Activated CD4-positive, alpha-beta T cell treated with anti-CD3 and anti-CD28 coated beads for 36 hours (primary cell): ENCODE measurements at places on chromosomes 1 and 21. TPM values are rescaled to one million over a fixed set of nuclear protein-coding genes. Genes with fewer than 3 reads are reported as not detected.

DNA sequence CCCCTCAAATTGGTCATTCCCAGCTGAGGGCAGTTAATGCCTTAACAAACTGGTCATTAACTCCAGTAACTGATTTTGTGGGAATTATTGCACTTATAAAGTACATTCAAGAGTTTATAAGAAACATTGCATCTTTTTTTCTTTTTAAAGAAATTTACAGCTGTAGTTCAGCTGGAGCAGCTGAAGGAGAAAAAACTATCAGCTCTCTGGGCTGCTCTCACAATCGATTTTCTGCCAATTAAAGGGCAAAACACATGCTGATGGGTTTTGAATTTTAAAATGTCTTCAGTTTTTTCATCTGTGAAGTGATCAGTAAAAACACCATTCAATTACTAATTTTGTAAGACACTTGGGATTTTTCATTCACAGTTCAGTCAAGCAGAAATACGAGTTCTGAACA is 74.7 kb downstream of the KIFAP3 start:
- no peak for DNase-seq

- no peak for DNase-seq
These were observed 4.6 kb downstream of the CD244 start for GRCh38 chr1:160858097-160858496.

GRCh38 chr1:93483200-93483599 is 35.3 kb downstream of the FNBP1L start:
- DNase-seq: no peak

DNA sequence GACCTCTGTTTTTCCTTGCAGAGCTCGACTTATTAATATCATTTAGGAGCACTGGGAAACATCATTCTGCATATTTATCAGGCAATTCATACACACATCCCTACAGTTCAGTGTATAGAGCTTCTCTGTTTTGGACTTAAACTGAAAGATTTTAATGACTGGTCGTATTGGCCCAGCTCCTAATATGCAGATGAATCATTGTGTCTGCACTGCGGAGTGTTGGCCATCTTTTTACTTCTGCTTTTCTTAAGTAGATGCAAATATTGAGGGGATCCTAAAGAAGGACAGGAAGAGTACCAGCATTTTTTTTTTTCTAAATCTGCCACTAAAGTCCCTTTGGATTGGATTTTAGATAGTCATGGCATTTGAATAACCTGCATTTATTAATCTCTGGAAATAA is 154.8 kb downstream of the BACH1 start:
- DNase-seq: no peak

GRCh38 chr1:38505944-38506343 is 353.6 kb downstream of the RRAGC start:
- DNase-seq: no peak

- no peak for DNase-seq
These were observed 58.4 kb upstream of the KAZN start for GRCh38 chr1:14539953-14540563.

DNA sequence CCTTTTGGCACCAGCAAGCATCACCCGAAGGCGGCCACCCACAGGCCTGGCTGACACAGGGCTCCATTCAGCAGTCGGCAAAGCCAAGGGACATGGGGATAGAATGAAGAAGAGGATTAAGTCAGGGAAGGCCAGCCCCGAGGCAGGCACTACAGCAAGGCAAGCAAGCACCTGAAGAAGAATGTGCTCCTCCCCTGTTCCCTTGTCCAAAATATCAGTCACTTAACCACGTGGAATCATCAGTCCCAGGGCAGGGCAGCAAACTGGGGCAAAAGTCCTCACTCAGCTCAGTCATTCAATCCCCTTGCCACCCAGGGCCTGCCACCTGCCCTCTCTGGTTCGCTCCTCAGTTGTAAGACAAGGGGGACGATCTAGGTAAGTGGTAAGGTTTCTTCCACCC is 9.3 kb downstream of the KANK4 start:
- no peak for DNase-seq

CSRP1 gene
- total RNA-seq: 49.2 TPM

TTC22 gene
- 4.2 TPM for total RNA-seq

RAB25 gene
- 0.46 TPM for total RNA-seq

OR2L13 gene
- not detected for total RNA-seq

APOBEC4 gene
- not detected for total RNA-seq

TNNI3K gene
- 0.59 TPM for total RNA-seq

CD101 gene
- 0.60 TPM for total RNA-seq
